ENCODE measurements at places on chromosomes 12 and 14.

GRCh38 chr12:117825827-117826226, 143.0 kb downstream of the KSR2 start:
- DNase-seq, result no peak

DNA sequence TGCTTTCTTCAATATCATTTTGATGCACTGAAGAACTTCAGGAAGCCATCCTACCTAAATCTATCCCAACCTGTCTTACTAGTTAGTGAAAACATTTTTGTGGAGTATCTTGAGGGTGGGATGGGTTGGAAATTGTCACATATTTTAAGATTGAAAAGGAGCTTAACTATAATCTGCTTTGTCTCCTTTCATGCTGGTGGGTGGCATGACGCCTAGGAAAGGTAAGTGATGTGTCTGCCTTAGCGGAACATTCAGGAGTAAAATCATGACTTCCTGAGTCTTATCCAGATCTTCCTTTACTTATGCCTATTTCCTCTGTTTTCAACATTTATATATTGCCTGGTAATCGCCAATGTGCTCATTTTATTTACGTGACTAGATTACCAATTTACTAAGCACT, 74.1 kb downstream of the FLRT2 start:
- no peak for DNase-seq

DNA sequence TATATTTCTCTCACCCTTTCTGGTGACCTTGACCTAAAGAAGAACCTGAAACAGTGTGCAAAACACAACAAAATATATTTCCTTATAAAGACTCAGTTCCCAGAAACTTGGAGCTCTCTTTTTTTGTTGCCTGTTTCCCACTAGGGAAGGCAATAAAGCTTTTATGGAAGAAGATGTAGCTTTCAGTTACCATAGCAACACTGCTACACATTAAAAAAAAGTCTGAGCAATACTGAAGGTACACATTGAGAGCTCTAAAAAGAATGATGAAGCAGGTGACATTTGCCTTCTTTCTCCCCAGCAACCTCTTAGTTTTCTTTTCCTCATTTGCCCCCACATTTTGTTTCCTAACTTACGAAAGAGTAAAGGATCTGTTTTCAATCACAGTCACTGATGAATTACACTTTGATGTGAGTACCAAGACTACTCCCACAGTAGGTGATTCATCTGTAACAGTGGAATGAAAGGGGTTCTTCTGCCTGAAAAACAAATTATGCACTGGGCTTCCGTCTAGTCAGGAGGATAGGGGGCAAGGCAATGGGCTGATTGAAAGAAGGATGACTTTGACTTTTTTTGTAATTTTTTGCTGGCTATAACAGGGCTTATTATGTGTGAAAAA, 1.1 kb upstream of the CATSPERB start:
- DNase-seq, result no peak

GRCh38 chr14:61866932-61867920, 105.0 kb downstream of the SNAPC1 start:
- no peak for DNase-seq

GRCh38 chr12:66587912-66588311, 91.0 kb downstream of the GRIP1 start:
- DNase-seq, result no peak

GRCh38 chr12:22271023-22271422, 63.5 kb downstream of the ST8SIA1 start:
- no peak for DNase-seq

DNA sequence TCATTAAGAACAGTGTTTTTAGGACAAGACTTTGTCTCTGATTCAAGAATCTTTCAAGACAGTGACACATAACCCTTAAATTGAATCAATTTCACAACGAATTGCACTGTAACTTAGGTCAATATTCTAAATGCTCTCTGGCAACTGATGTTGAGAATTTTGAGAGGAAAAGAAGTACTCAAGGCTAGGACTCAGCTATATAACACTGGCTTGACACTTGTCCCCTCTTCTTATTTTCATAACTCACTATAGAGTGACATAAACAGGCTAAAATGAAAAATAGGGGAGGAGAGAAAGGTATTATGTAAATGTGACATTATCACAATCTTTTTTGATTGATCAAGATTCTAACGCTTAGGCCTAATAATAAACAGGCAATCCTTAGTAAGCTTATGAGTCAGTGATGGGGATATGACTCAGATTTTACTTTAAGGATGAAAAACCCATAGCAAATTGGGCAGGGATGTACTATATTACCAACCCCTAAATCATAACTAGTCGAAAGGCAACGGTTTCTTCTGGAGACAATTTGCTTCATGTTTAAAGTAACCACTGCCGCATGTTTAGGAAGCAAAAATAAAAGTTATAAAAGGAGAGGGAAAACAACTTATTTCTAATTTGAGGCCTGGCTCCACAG, 10.9 kb downstream of the BTG1 start:
- no peak for DNase-seq

DNA sequence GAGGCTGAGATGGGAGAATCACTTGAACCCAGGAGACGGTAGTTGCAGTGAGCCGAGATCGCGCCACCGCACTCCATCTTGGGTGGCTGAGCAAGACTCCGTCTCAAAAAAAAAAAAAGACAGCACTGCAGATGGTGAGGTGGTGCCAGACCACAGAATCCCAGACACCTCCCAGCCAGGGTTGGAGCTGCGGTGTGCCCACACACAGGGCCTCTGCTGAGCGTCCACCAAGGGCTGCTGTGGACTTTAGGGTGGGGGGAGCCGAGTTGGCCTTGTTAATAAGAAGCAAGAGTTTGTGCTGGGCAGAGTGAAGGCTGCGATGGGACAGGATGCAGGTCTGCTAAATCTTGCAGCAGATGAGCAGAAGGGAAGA, 14.2 kb downstream of the KMT5A start:
- DNase-seq, result no peak

GRCh38 chr12:121828306-121828705, 24.5 kb downstream of the SETD1B start:
- no peak for DNase-seq

- no peak for DNase-seq
Measured at GRCh38 chr12:127306604-127307215, 960.3 kb upstream of the TMEM132C start.

DNA sequence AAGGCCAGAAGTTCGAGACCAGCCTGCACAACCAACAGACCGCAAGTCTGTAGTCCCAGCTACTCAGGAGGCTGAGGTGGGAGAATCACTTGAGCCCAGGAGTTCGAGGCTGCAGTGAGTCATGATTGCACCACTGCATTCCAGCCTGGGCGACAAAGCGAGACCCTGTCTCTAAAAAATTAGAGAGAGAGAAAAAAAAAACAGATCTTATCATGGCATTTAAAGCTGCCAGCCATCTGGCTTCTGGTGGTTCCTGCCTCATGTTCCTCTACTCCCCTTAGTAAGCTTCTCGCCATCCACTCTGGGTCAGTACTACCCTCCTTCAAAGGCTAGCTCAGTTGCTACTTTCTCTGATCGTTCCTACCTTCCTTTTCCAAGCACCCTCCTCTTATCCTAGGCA, 16.1 kb downstream of the CLSTN3 start:
- DNase-seq, result no peak

GRCh38 chr12:70043490-70044138, 199.6 kb upstream of the CNOT2 start:
- no peak for DNase-seq

- no peak for DNase-seq
Measured at GRCh38 chr12:110536834-110537604, 34.9 kb downstream of the RAD9B start.

DNA sequence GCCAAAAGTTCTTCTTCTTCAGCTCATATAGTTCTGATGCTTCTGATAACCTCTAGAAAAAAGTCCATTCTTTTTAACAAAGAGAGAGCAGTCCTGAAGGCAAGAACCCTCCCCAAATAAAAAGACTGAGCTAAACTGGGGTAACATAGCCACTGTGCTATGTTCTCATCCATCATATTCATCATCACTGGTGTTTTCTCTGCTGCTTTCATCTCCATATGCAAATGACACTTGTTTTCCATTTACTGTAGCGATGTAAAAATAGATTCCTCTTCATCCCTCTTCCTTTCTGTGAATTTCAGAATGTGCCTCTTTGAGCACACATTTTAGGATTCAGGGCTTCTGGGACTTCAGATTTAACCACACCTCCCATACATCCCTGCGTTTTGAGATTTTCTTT, 44.9 kb downstream of the GSC start:
- no peak for DNase-seq

- DNase-seq, result no peak
Measured at GRCh38 chr14:104109731-104110361, 24.3 kb downstream of the ASPG start.

DNA sequence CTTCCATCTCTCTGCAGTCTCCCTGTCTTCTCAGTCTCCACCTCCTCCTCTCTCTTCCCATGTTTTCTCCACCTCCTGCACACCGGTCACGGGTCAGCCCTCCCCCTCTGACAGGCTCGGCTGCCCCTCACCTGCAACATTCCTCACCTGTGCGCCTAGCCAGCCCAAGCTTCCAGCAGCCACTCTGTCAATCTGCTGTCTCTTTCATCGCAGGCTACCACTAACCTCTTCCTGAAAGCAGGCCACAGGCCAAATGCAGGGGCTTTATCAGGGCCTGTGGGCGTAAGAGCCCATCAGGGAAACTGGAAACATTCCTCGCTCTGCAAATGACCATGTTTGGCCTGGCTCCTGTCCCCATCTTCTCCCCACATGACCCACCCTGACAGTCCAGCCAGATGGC, 34.5 kb downstream of the CMKLR1 start:
- no peak for DNase-seq

Measured in effector memory CD4-positive, alpha-beta T cell (primary cell).